Hindlimb muscle (tissue), 1 donor: ENCODE measurements at places on chromosomes 5 and 9.

- no peak for DNase-seq
These were observed 30.0 kb downstream of the FGF18 start for GRCh38 chr5:171449426-171449825.

DNA sequence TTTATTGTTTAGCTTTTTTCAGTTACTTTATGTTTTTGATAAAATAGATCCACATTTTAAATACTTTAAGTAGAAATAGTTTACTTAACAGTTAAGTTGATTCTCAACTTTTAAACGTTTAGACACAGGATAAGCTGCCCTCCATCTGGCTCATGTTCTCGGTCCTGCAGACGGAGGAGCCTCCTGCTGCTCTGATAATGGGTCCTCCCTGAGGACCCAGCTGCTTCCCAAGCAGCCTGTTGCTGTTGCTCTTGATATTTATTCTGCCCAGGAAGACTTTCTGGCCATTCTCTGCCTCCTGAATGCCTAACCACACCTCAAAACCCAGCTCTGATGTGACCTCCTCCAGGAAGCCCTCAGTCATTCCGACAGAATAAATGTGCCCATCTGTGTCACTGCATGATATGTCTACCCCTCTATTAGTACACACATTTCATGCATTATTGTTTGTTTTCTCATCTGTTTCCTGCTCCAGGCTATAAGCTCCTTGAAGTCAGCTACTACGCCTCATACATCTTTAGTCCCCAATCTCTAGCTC is 267.2 kb upstream of the MSX2 start:
- no peak for DNase-seq

DNA sequence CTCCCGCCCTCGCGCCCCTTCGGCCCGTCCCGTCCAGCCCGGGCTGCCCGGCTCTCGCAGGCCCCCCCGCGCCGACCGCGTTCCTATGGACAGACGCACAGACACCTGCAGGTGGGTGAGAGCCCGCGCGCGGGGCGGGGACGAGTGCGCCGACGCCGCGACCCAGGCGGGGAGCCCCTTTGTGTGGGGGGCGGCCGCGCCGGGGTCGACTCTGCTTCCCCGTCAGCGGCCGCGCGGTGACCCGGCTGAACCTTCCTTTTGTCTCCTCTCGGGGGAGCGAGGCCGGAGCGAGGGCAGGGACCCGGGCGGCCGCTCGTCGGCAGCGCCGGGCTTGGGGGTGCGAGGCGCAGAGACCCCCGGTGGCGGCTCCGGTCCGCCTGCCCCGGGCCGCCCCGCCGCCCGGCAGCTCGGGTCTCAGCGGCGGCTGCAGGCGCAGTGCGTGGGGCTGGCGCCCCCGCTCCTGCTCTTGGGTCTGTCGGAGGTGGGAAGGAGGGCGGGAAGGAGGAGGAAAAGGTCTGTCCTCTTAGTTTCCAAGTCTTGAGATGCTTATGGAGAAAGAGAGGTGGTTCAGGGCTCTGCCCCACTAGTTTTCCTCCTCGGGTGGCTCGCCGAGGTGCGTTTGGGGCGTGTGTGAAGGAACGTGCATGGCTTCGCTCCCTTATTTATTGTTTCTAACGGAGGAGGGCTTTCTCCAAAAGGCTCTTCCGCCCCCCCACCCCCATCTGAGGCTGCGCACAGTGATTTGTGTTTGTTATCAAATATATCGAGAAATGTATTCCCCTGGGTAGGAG is 576 bp downstream of the KIAA1958 start:
- DNase-seq, result peak; percentile 56

- DNase-seq, result no peak
These were observed 2.1 kb downstream of the SPATA31E1 start for GRCh38 chr9:87884578-87885459.

- no peak for DNase-seq
These were observed 172.1 kb downstream of the RASEF start for GRCh38 chr9:82890865-82891264.

DNA sequence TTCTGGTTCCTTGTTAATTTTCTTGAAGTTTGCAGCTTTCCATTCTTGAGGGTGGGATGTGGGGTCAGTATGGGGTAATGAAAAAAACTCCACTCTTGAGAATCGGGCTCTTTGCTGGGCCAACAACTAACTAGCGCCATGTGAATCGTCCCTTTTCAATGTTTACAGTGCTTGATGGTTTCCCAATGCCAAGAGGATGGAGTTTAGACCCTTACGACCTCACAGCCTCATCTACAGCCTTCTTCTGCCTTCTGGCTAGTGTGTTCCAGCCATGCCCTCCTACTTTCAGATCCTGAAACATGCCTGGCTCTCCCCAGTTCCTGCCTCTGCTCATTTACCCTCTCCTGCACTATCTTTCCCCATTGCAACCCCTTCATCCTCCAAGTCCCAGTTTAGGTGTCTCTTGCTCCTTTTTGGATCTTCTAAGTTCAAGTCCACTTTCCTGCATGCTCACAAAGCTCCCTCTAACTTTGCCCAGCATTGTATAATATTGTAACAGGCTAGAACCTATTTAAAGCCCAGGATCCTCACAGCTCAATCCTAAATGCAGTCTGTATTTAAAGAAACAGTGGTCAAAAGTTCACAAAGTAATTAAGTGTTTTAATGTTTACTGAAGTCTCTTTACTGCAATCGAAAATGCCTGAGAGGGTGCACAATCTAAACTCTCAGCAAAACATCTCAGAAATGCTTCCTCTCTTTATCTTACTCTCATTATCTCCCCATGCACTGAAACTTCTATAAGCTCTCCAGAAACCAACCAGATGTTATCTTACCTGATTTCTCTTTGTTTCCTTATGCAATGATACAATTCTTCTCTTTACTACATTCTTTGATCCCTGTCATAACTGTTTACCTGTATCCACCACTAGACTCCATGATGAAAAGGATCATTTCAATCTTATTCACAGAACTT is 20.6 kb upstream of the CAST start:
- DNase-seq, result no peak

- DNase-seq, result no peak
These were observed 37.8 kb upstream of the ARRDC3 start for GRCh38 chr5:91420879-91421278.
